AG09309 (cell line): ENCODE measurements at places on chromosomes 1 and 21.

GRCh38 chr1:160821627-160822026 is 25.7 kb downstream of the LY9 start:
- DNase-seq, result no peak

- DNase-seq, result no peak
Observed at GRCh38 chr1:25082216-25082899, 149.9 kb downstream of the SYF2 start.

DNA sequence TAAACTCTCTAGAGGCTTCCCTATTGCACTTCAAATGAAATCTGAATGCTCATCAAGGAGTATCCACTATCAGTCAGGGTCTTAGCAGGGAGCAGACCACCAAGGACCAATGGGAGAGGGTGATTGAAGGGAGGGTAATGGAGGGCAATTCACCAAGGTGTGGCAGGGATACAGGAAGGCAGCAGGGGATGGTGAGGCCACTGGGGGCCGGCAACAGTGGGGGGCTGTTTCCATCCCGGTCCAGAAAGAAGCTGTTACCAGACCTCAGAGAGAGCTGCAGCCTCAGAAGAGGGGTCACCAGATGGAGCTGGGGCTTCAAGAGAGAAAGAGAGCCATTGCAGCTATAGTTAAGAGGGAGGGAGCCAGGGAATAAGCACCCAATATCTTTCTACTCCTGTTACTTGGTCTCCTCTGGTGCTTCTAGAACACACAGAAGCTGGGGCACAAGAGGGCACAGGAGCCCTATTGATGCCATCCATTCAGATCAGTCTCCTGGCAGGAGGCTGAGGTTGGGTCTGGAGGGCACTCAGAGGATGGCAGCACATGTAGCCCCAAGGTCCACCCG is 417.6 kb downstream of the PTPRU start:
- no peak for DNase-seq

DNA sequence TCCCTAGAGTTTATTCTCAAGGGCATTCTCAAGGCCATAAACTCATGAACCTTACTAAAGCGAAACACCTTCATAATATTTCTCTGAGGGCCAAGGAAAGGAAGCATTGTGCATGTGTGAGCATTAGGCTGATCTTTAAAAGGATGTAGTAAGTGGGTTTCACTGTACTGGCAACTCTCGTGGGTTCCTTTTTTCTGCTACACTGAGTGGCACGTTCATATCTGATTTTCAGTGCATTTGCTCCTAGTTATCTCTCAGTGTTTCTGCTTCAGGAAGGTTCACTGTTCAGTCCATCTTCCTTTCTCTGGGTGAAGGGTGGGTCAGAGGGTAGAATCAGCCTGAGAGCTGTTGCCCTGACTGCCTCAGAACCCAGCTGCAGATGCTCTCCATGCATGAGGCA is 192.8 kb upstream of the ADGRL2 start:
- DNase-seq, result no peak

DNA sequence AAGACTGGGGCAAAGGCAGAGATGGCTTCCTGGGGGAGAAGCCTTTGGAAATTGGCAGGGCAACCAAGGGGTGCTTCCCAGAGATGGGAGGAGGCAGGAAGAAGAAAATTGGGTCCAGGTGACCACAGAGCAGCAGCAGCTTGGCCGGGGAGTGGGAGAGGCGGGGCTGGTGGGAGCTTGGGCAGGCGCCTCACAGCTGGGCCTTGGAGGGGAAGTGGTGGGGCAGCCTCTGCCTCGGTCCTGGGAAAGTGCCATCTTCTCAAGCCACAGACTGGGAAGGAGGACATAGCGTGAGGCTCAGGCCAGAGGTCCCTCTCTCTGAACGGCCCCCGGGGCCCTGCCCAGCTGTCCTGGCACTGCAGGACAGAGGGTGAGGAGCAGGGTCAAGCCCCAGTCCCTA is 24.0 kb upstream of the WASF2 start:
- DNase-seq, result no peak

DNA sequence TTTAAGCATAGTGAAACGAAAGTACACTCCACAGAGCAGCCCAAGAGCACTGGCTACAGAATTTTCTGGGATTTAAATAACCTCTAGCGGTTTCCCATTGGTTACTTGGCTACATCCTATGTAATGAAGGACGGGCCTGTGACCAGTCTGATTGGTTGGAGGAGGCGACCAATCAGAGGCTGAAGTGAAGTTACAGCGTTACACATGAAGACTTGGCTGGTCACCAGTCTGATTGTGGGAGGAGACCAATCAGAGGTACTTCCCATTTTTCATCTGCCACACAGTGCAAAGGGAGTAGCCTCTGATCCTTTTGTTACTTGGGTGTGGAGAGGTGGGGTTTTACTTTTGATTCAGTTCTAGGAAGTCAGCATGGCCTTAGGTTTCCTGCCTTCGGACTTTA is 142.7 kb upstream of the SERTAD4 start:
- no peak for DNase-seq

- DNase-seq, result no peak
Observed at GRCh38 chr21:46046471-46046870, 51.4 kb upstream of the COL6A2 start.
